ENCODE measurements at places on chromosomes 3 and 15.

- no peaks in the 10 kb centered on the region for H3K4me1 ChIP-seq
- no peak overlapping the region for H3K27ac ChIP-seq
- no peaks in the 10 kb centered on the region for H3K36me3 ChIP-seq
- no peak for DNase-seq
Measured at GRCh38 chr3:184067573-184068055, 14.8 kb downstream of the HTR3C start.

DNA sequence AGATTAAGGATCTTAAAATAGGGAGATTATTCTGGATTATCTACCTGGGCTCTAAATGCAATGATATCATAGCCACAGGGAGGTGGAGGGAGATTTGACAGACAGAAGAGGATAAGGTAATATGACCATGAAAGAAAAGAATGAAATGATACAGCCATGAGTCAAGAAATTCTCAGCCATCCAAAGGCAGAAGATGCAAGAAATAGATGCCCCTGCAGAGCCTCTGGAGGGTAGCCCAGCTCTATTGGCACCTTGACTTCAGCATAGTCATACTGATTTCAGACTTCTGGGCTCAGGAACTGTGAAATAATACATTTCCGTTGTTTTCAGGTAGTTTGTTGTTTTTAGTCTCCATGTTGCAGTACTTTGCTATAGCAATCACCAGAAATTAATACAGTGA, 31.9 kb upstream of the FOXB1 start:
- H3K4me3 ChIP-seq: no peak overlapping the region
- DNase-seq: no peak
- no peak overlapping the region for H3K27ac ChIP-seq
- peaks cover 44% of the 10 kb centered on the region for H3K4me1 ChIP-seq

GRCh38 chr3:120983841-120984240, 75.8 kb downstream of the STXBP5L start:
- no peaks in the 10 kb centered on the region for H3K36me3 ChIP-seq

DNA sequence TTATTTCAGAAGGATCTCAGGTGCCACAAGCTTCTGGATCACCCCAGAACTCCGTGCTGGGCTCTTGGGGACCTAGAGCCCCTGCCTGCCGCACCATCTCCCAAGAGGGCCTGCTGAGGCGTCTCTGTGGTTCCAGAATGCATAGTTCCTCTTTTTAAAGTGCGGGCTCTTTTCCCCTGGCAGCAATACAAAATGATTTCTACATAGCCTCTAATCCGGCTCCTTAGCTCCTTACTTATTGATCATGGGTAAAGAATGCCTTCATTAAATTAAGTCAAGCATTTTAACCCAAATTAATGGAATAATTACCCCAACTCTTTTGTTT, 121.9 kb downstream of the ATP10A start:
- H3K4me3 ChIP-seq: no peak overlapping the region
- H3K27ac ChIP-seq: peak overlapping the region; percentile 41
- peaks cover 19% of the 10 kb centered on the region for H3K4me1 ChIP-seq
- H3K27me3 ChIP-seq: no peaks in the 10 kb centered on the region
- DNase-seq: no peak

GRCh38 chr15:91949361-91949760, 95.9 kb downstream of the SLCO3A1 start:
- peaks cover 2% of the 10 kb centered on the region for H3K36me3 ChIP-seq
- H3K27ac ChIP-seq: no peak overlapping the region
- no peak for DNase-seq
- H3K27me3 ChIP-seq: peaks cover 3% of the 10 kb centered on the region
- H3K4me1 ChIP-seq: peaks cover 43% of the 10 kb centered on the region
